ENCODE measurements at places on chromosomes 7 and 10.

DNA sequence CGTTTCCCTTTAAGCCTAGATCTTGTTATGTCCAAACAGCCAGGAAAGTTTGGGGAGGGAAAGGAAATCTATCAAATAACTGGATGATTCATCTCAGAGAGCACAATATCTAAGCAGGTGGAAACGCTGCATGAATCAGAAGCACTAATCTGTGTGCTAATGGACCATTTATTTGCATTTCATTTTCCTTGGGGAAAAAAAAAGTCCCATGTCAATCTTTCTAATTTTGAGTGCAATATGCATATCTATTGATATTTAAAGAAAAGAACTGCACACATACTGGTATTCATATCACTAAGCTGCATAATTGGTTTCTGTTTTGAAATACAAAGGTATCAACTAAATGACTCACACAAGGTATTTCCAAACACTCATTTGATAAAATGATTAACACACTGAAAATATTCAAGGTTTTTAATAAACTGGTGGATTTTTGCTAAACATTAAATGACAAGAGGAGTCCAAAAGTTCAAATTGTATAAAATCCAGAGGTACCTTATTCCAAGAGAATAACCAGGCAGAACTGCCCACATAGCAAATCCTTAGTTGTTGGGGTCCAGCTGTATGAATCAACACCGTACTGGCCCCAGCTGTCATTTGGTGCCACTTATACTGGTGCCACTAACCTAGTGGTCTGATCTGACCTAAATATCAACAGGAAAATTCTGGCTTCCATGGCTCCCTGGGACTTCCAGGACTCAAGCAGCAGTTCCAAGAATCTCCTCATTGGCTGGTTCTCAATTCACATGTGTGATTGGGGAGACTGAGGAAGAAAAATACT lies 122.2 kb upstream of the SP4 start:
- DNase-seq: no peak

DNA sequence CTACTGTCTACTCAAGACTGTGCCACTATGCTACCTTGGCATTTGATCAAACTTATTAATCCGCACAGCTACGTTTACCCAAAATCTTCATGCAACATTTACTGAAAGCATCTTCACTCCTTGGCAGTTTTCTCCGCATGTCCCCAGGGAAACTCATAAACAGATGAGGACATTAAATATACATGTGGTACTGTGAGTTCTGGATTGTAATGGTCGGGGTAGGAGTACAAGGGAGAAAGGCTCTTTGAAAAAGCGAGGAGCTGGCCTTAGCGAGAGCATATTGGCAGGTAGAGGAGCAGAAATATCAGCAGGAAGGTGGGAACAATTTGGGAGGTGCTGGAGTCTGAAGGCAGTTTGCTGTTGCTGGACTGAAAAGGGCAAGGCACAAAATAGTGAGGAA lies 107.1 kb upstream of the NOBOX start:
- no peak for DNase-seq

DNA sequence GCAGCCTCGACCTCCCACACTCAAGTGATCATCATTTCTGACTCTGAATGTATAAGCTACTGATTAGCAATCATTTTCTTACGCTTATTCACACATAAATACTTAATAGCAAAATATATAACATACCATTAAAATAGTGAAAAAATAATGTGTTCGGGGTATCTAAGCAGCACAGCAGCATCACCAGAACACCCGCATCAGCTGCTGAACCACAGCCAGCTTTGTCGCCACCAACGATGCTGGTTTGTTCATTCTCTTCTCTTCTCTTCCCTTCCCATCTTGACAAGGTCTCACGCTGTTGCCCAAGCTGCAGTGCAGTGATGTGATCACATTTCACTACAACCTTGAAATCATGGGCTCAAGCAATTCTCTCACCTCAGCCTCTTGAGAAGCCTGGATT lies 425.1 kb upstream of the LRGUK start:
- DNase-seq: no peak

DNA sequence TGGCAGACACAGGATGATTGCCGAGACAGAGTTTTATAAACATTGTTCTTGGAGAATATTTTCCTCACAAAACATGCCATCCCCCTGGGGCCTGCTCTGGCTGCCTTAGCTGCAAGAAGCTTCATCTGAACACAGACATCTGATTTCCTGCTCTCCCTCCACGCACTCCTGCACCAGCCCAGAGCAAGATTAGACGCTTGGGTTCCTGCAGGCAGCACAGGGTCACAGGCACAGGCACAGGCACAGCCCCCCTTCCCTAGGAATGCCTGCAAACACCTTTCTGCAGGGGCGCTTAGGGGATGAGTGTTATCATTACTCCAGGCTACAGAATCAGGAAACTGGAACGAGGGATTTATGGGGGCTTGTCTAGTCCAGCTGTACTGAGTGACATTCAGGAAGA lies 450.3 kb downstream of the GRID1 start:
- no peak for DNase-seq

GRCh38 chr10:49115015-49115795 lies at the start of gene VSTM4:
VSTM4 (minus strand) TSS chr10:49115522; CDS start chr10:49115485, 37 bp downstream.
- peak; percentile 64 for DNase-seq

DNA sequence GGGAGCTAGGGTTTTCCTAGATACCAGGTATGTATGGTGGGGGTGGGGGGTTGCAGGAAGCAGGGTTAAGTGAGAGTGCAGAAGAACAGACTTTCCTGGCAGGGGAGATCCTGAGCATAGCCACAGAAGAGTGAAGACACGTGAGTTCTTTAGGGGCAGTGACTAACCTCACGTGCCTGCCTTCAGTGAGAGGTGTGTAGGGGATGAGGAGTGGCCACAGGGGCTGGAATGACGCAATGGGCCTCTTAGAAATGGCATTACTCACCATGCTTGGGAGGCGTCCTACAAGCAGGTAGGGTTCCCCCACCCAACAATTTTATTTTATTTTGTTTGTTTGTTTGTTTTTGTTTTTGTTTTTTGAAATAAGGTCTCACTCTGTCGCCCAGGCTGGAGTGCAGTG lies 698.6 kb upstream of the NRP1 start:
- DNase-seq: no peak

DNA sequence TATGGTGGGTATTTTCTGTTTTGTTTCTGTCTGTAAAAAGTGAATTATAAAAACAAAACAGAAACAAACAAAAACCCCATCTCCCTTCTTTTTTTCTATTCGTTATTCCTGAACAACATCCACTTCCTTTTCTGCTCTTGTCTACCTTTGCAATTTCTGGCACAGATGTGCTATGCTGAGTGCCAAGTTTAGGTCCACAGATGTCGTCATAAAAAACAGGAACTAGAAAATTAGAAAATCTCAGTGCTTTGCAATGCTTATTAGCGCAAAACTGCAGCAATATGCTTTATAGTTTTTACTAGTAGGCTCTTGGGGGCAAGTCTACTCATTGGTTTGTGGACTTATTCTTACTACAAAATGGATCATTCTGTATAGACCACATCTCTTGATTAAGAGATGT lies 94.2 kb upstream of the PRKCQ start:
- no peak for DNase-seq

GRCh38 chr7:55641273-55641691 lies 69.0 kb upstream of the VOPP1 start:
- no peak for DNase-seq

DNA sequence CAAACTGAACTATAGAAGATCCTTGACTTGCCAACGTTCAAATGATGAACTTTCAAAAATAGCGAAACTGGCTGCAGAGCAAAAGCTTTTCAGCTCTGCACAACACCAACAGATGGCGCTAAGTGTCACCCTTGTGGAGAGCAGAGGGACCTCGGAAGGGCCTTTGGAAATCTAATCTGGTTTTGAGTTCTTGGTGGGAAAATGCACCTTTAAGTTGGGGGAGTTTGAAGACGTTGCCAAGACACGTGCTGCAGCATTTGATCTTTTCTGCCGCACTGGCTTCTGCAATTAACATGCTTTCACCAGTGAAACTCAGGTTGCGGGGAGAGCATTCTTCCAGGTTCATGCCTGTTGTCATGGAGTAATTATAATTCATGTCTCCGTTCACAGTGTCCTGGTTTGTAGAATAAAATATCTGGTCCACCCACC lies 26.3 kb upstream of the WDR11 start:
- no peak for DNase-seq

DNA sequence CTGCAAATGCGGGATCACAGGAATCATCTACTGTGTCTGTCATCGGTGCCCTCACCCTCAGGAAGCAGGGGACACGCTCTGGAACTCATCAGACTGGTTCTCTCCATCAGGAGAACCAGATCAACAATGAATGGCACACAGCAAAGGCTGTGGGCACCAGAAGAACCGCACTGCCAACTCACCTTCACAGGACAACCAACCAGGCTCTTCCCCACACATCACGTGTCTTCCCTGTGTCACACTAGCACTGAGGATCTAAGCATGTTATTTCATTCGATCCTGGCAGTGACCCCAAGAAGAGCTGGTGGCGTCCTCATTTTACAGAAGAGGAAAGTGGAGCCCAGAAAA lies 106.1 kb downstream of the TNS3 start:
- DNase-seq: no peak

DNA sequence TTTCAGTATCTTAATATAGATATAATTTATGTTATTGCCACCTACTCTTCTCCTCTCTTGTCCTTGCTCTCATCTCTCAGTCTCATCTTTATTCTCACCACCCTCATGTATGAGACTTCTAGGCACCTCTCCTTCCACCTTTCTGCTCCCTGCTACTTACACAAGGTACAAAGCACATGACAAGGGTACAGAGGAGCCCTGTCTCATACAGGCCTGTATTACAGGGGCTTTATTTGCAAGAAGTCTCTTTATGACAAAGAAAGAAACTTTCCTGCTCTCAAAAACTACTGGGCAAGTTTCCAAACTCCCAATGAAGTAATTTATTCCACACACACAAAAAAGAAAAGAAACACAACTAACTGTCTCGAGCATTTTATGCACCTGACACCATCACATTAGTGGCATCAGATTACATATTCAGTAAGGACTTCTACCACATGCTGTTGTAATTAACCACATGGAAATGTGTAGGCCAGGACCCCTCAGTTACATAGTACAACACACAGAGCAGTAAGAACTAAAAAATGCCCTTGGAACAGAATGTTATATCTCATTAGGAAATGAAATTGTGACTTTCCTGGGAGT lies 253.1 kb downstream of the FZD1 start:
- no peak for DNase-seq

DNA sequence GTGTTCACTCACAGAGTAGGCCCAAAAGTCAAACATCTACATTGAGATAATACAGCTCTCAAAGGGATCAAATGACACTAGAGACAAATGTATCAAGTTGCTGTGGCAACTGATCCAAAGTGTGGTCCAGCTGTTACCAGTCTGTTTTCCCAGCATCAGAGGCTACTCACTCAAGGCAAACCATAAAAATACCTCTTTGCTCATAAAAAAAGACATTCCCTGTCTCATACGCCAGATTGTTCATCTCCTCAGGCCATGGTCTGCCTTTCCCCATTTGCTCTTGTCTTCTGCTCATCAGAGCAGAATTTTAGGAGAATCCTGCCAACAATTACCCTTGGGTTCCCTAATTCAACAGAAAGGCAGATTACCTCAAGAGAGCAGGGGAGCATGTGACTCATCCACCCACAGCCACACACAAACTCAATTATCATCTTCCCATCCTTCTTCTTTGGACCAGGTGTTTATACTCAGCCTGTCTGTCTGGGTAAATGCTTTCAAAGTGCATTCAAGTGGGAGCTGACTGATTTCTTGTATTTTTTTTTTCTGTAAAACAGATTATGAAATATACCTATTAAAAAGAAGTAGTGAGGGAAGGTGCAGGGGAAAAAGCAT lies 226.5 kb upstream of the HPS1 start:
- no peak for DNase-seq

DNA sequence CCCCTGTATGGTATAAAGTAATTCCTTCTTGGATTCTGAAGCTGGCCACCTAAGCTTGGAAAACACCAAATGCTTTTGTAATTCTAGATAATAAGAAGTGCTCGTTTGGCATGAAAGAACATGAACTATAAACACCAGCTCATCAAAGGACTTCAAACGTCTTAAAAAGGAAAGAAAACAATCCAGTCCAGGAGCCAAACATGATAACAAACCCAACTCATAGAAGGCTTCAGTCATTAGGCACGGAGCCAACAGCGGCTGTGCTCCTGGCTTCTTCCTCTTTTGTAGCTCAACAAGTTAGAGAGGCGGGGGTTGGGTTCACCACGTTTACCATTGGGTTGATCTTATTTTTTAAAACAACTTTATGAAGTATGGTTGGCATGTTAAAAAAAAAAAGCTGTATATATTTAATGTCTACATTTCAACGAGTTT lies 56.4 kb upstream of the ECHDC3 start:
- no peak for DNase-seq

DNA sequence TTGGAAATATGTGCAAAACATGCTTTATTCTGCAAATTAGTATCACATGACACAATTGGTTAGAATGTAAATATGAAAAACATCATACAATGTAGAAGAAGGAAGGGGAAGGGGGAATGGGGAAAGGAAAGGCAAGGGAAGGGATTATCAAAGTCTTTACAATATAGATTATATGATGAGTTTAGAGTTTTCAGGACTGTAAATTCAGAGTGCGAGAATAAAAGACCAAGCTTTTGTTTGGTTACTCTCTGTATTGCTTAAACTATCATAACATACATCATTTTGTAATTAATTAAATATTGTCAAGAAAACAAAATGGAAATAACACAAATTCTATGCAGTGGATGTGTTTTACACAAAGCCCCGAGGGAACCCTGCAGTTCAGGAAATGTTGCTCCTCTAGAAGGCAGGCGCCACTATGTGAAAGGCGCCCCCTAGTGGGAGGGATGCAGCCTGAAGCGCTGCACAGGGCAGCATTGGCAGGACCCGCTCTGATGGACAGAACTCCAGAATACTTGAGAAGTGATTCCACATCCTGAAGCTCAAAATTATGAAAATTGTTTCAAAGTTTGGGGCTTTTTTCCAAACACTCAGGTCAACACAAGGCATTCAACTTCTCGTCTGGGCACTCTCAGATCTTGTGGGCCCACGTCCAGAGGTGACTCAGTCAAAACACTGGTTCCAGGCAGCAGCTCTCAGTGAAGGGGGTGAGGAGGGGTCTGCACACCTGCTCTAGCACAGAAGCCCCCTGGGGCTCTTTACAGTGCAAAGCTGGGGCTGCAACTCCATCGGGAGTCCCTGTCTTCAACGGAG lies 31.6 kb upstream of the TMEM254 start:
- DNase-seq: peak; percentile 85

- DNase-seq: no peak
Measured at GRCh38 chr7:45343746-45344145, 186.2 kb downstream of the RAMP3 start.
